ENCODE measurements at places on chromosomes 5 and 9.

DNA sequence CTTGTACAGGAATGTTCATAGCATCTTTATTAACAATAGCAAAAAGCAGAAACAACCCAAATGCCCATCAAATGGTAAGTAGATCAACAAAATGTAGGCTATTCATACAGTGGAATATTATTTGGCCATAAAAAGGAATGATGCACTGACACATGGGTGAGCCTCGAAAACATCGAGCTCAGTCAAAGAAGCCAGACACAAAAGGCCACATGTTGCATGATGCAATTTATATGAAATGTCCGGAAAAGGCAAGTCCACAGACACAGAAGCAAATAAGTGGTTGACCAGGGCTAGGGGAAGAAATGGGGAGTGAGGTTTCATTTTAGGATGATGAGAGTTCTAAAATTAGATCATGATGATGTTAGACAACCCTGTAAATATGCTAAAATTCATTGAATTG lies 16.5 kb upstream of the SLC2A8 start:
- no peak for DNase-seq

DNA sequence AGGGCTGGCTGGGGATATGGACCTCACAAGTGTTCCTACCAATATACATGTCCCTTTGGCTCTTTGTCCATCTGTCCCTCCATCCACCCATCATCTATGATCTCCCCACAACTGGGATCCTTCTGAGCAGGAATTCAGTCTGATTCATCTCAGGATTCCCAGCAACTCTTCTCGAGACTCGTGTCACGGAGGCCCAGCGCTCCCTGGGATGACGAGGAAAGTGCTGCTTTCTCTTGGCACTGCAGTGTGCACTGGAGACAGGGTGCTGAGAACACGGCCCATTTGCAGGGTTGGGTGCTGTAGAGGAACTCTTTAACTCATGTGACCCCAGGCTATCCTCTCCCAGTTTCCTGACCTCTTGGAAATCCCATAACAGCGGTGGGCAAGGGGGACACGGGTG lies 72.9 kb downstream of the ANGPTL2 start:
- DNase-seq: no peak

DNA sequence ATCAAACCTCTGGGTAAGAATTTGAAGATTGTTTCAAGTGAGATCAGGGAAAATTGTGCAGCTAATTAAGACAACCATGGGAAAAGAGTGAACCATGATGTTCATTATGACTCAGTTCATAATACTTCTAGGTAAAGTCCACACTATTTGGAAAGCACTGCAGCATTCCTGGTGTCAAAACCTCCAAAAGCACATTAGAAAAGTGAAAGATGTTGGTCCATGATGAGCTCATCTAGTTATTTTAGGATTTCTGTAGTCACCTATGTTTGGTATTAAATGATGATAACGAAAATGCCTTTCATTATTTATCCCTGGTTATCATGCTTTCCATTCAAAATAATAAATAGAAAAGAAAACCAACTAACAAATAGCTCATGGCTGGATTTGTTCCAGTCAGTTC lies 49.1 kb downstream of the PTCD2 start:
- DNase-seq: no peak

GRCh38 chr9:136653323-136654079 lies 9.2 kb upstream of the EGFL7 start:
- no peak for DNase-seq

DNA sequence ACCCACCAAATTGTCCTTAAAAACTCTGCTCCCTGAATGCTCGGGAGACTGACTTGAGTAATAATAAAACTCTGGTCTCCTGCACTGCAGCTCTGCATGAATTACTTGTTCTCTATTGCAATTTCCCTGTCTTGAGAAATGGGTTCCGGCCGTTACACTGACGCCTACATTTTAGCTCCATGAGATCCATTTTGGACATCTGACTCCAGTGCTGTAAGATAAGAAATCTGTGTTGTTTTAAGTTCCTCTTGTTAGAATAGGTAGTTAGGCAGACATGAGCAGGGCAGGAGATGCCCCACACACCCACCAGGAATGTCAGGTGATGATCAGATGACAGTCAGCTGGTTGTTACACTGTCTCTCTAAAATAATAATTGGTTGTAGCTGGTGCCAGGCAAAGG lies 125.8 kb upstream of the SHB start:
- DNase-seq: no peak

DNA sequence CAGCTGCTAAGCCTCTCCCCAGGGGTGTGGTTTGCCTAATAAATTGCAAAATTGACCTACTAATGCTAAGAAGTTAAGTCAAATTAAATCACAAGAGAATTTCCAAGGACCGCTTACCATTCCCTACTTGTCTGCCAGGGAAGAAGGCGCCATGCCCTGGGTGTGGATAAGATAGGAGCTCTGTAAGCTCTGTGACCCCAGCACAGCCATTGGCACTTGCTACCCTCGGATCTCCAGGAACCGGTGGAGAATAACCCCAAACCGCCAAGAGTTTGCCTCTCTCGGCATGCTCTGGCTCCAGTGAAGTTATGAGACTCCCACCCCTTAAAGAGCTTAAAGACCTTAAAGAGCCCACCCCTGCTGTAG lies 58.9 kb downstream of the NEURL1B start:
- DNase-seq: no peak

GRCh38 chr5:6220346-6221088 lies 157.8 kb downstream of the MED10 start:
- DNase-seq: no peak

DNA sequence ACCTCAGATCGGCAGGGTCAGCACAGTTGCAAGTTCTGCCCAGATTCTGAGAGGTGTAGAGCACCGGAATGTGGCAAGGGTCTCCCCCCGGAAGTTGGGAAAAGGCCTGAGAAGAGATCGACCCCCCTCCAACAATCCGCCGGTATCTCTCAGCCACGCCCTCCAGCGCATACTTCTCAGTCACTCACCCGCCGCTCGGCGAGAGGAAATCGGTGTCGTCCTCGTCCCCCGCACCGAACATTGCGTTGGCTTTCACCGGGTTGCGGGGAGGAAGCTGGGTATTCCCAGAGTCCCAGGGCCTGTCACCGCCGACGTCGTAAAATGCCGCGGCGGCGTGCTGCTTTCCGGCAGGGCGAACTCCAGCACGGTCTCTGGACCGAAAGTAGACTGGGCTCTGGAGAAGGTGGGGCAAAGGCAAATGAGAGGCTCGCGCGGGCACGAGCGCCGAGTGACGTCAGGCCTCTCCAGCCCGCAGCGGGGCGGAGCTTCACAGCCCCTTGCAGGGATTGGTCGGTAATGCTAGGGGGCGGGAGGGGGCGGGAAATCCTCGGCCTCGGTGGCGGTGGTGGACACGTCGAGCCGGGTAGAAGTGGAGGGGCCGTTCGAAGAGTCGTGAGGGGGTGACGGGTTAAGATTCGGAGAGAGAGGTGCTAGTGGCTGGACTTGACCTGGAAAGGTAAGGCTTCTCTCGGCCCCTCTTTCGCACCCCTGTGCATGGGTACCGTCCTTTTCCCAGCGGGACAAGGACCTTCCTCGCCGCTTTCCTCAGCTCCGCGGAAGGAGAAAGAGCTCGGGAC lies at the start of the genes FKBP15 and SLC31A1:
TSS of gene FKBP15 (minus strand) at position 275 of the 797 bp plus-strand sequence. CDS start at position 241, 34 bp downstream.
TSS of gene SLC31A1 (plus strand) at position 542 of the 797 bp plus-strand sequence. CDS start 34,605 bp downstream, outside the sequence.
- DNase-seq: peak; percentile 99

DNA sequence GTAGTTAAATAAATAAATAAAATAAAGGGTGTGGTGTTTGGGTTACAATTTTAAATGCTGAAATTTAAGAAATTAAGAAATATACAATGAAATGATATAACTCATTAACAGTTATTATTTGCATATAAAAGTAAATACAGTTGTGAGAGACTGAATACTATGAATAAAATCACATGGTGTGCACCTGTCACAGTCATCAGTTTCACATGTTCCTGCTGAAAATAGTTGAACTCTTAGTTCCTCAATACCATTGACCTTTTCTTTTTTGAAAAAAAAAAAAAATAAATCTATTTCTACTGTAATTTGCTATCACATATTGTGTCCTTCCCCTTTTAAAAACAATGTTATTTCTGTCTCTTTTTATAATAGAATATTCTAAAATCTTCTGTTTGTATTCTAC lies 130.9 kb upstream of the CHD1 start:
- no peak for DNase-seq

- DNase-seq: no peak
Observed at GRCh38 chr5:71905834-71906711, 187.0 kb downstream of the CARTPT start.

DNA sequence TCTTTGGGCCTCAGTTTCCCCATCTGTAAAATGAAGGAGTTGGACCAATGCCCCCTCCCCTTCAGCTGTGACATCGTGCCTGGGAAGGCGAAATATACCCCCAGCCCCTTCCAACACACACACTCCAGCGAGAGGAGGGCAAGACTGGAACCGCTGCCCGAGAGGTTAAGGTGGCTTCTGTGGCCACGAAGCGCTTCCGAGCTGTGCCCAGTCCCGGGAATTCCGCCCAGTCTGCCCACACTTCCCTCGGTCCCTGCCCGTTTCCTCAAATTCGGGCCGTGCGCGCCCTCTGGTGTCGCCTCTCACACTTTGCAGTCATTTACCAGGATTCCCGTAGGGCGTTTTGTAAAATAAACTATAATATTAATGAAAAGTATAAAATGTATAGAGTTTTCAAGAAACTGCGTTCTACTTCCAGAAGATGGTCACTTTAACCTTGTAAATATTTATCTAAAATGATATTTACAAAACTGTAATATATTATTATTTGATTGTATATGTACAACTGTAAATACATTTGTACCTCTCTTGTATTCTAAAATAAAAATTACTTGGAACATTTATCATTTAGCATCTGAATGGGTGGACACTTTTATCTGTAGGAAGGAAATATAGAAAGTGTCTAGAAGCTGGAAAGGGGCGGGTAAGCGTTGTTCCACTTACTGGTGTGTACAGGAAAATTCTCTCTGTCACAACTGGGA lies 11.0 kb upstream of the EXOSC2 start:
- peak; percentile 65 for DNase-seq

DNA sequence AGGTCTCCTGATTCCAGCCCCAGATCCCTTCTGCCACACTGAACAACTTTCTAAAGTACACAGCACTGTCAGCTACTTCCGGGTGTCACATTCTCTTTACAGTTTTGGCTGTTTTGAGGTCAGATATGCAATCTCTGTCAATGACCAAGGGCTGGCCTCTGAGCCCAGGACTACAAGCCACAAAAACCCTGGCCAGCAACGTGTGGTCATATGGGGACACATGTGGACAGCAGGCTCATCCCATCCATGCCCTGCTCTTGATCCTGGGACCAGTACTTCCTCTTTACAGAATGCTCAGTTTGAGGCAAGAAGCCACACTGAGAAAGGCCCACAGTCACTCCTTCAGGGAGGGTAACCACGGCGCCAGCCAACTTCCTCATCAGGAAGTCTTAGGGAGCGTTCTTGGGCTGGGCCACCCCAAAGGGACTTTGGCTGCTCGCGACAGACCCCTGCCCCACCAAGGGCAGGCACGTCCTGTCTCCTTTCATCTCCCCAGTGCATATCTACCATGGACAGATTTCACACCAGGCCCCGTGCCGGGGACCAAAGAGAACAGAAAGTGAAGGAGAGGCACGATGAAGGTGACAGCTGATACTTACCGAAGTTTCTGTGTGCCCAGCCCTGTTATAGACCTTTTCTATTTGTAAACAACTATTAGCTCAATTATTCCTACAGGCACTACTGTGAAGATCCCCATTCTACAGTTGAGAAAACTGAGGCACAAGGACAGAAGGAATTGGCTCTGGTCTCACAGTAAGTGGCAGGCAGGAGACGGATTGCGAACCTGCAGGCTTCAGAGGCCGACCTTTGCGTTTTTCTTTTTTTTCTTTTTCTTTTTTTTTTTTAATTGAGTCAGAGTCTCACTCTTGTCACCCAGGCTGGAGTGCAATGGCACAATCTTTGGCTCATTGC lies 37.3 kb downstream of the STK10 start:
- DNase-seq: peak; percentile 41

DNA sequence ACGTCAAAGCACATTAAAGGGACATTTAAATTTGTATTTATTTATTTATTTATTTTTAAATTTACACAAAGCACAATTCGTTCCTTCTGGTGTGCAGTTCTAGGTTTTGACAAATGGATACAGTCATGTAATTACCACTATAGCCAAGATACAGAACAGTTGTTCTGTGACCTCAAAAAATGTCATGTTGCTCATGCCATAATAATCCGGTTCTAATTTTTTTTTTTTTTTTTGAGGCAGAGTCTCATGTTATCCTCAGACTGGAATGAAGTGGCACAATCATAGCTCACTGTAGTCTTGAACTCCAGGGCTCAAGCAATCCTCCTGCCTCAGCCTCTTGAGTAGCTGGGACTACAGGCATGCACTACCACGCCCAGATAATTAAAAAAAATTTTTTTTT lies 7.8 kb downstream of the IGFBPL1 start:
- DNase-seq: no peak

- no peak for DNase-seq
Observed at GRCh38 chr5:88674356-88675167, 208.4 kb downstream of the MEF2C start.

- no peak for DNase-seq
Observed at GRCh38 chr9:128382261-128382660, 11.1 kb downstream of the URM1 start.

DNA sequence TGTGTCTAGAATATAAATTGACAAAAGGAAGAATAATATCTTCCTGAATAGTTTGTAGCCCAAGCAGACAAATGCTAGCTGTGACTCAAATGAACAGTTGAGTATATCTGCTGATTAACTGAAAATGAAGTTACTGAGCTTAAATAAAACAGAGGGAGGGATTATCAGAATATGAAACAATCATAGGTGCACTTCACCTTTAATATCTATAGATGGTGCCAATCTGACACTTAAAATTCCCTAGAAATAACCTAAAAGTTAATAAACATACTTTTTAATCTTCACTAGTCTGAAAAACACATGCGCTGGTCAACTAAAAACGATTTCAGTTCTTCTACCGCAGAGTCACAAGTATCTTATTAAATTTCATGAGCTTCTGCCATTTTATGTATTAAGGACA lies 280.8 kb upstream of the RASA1 start:
- no peak for DNase-seq

DNA sequence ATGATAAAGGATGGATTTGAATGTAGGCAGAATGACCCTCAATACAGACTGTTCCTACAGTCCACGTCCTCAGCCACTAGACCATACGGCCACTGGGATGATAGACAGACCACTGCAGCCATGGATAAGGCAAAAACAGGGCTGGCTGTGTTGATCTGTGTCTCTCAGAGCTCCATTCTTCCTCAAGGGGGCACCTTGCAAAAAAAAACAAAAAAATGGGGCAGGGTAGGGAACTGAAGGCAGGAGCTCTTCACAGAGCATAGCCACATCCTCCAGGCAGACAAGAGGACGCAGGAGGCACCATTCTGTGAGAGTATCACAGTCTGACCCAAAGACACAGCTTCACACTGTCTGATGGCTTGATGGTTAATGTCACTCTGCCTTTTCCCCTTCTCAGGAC lies 61.2 kb upstream of the GABRP start:
- DNase-seq: no peak

Data from fibroblast of gingiva (primary cell).